ENCODE measurements at places on chromosomes 2 and 18.
A peak's percentile ranks its signal among the peaks of the same experiment; 100 is the strongest.

GRCh38 chr2:54397426-54397825, 58.7 kb upstream of the SPTBN1 start:
- no peaks in the 10 kb centered on the region for H3K4me1 ChIP-seq
- no peaks in the 10 kb centered on the region for H3K36me3 ChIP-seq
- H3K27ac ChIP-seq: no peak overlapping the region
- DNase-seq: no peak
- H3K27me3 ChIP-seq: no peaks in the 10 kb centered on the region

DNA sequence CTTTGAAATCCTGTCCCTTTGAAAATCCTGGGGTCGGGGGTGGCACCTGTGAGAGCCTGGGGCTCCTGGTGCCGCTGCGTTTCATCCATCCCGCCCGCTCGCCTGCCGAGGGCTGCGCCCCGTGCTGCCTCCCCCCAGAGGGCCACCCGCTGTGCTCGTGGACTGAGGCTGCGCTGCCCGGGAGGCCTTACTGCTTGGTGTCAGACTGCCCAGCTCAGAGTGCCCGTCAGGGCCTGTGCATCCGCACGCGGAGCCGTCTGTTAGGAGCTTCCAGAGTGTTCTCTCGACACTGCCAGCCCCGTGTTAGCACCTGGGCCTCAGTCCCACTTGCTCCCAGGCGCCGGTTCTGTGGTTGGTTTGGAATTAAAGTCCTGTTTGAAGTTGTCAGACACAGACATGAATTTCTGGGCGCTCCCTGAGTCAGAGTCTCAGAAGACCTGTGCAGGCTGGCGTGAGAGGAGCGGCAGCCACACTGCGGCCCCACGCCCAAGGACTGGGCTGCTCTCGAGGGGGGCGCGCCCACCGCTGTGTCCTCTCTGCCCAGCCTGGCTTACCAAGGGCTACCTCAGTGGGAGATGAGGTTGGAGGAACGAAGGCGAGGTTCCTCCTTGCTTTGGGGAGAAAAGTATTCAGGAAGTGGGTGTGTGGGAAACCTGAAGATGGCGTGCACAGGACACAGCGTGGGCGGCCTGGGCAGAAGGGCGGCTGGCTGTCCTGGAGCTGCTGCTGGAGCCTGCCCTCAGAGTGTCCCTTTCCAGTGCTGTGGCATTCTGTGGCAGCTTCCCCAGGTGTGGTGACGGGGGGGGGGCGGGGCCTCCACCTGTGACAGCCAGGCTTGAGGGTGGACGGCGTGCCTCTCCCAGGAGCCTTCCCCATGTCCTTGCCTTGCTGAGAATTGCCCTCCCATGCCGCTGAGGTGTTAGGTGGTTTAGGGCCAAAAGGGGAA, 14.1 kb downstream of the DTYMK start:
- no peaks in the 10 kb centered on the region for H3K4me1 ChIP-seq
- H3K27me3 ChIP-seq: no peaks in the 10 kb centered on the region
- H3K36me3 ChIP-seq: peaks cover 21% of the 10 kb centered on the region
- no peak overlapping the region for H3K4me3 ChIP-seq

DNA sequence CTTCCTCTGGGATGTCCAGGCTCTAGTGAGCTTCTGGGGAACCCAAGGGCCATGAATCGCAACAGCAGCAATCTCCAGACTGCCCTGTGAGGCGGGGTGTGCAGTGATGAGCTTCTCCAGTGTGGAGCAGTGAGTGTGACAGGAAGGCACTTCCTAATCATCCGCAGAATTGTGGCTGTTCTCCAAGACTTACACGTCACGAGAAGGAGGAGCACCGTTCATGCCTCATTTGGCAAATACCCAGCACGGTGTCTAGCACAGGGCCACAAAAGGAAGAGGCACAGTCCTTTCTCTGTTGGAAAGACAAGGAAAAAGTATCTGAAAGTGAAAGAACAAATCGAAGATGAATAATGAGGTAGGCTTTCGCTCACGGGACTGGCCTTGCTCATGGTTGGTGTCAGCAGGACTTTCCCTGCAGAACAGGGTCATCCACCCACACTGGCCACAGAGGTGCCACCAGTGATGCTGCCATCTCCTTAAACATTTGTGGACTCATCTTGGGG, 125.1 kb upstream of the HAAO start:
- H3K36me3 ChIP-seq: no peaks in the 10 kb centered on the region

DNA sequence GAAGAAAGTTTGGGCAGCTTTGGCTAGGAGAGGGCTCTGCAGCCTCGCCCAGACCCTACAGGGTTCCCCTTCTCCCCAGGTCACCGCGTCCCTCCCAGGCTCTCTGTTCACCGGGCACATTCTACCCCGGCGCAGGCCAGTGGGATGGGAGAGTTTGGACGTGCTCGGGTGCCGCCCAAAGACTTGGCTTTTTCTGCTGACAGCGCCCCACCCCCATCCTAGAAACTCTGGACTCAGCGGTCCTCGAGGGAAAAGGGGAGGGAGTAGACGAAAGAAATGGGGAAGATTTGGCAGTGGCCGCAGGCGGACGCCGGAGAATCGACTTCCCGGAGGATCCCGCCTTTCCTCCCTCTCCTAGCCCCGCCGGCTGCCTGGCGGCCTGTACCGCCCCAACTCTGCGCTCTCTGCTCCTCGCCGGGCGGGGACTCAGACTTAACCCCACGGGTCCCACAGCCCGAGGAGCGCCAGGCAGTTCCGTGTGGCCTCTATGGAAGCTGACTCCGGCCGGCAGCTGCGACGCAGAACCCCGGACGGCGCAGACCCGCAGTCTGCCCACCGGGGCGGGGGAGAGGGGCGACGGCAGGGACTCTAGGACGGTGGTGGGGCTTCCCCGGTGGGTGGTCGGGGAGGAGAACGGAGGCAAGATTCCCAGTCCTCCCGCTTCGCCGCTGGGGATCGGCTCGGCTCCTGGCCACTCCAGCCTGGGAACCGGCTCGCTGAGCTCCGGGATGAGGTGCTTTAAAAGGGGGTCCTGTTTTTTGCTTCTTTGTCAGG, 863 bp upstream of the SIX2 start:
- peaks cover 59% of the 10 kb centered on the region for H3K4me1 ChIP-seq
- no peak overlapping the region for H3K27ac ChIP-seq
- peaks cover under 1% of the 10 kb centered on the region for H3K27me3 ChIP-seq
- H3K4me3 ChIP-seq: peak overlapping the region; percentile 57
- H3K36me3 ChIP-seq: no peaks in the 10 kb centered on the region

All from common myeloid progenitor, CD34-positive (primary cell).